ENCODE measurements at places on chromosomes 12 and 14. TPM values are rescaled to one million over a fixed set of nuclear protein-coding genes. Genes with fewer than 3 reads are reported as not detected.

DNA sequence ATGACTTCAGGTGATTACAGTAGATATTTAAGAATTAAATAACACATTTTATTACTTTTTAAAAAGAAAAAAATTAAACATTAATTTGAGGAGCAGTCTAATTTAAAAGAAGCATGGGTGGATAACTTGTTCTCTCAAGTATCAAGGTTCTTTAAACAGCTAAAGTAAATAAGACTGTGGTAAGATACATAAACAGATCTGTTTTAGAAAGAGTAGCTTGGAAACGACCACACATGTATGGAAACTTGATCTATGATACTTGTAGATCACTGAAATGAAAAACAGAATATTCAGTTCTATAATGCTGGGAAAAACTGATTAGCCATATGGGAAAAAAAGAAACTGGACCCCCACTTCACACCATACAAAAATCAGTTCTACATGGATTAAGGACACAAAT, 36.0 kb downstream of the TC2N start:
- DNase-seq = no peak

- no peak for DNase-seq
Measured at GRCh38 chr12:84950971-84951546, 38.5 kb upstream of the SLC6A15 start.

DNA sequence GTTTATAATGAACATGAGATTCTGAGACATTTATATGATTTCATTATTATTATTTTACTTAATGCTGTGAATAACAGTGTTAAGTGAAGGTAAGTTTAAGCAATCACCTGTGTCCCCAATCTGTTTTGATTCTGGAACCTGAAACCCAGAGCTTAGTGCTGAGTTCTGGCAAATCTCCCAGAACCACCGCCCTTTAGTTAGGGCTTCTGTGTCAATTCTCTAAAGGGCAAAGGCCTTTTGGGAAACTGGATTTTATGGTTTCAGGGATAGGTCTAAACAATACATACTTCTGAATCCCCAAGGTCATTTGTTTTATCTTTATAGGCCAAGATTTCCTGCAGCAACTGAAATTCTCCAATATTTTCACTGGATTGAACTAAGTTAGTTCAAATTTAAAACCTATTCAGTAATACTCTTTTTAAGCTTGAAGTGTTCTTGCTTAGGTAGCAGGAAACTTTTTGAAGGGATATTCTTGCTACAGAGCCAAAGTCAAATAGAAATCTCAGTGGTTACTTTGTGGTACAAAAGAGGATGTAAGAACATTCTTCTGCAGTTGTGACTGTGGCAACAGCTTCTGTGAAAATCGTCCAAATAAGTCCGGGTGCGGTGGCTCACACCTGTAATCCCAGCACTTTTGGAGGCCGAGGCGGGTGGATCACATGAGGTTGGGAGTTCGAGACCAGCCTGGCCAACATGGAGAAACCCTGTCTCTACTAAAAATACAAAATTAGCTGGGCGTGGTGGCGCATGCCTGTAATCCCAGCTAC, 10.0 kb upstream of the PKP2 start:
- DNase-seq = no peak

DNA sequence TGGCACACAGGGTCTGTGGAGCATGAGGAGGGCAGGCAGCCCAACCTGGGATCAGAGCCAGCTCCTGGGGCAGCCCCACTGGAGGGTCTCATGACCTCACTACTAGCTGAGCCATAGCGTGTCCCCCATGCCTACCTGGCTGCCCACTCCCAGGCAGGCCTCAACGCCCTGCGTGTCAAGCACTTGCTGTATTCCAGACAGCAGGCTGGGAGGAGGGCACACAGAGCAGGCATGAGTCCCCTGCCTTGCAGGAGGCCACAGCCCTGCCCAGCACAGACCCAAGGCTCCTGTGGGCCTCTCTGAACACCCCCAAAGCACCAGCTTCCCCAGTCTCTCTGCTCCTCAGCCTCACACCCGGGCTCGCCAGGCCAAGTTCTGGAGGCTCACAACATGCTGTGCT, 64.0 kb downstream of the IQSEC3 start:
- no peak for DNase-seq

DNA sequence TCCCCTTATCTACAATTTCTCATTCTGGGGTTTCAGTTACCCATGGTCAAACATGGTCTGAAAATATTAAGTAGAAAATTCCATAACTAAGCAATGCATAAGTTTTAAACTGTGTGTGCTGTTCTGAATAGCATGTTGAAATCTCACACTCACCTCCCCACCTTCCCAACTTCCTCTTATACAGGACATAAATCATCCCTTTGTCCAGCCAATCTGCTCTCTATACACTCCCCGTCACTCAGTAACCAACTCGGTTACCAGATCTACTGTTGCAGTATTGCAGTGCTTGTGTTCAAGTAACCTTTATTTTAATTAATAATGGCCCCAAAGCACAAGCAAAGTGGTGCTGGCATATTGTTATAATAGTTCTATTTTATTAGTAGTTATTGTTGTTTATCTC, 420.5 kb downstream of the GXYLT1 start:
- no peak for DNase-seq

- DNase-seq = no peak
Measured at GRCh38 chr14:88998027-88998426, 173.6 kb downstream of the TTC8 start.

- no peak for DNase-seq
Measured at GRCh38 chr14:92323011-92323915, at the start of gene SLC24A4. TSS of gene SLC24A4 (plus strand) at chr14:92323165. CDS start at chr14:92323831, 666 bp downstream.

- peak; percentile 67 for DNase-seq
Measured at GRCh38 chr14:60249321-60250256, 568 bp downstream of the PPM1A start.

DNA sequence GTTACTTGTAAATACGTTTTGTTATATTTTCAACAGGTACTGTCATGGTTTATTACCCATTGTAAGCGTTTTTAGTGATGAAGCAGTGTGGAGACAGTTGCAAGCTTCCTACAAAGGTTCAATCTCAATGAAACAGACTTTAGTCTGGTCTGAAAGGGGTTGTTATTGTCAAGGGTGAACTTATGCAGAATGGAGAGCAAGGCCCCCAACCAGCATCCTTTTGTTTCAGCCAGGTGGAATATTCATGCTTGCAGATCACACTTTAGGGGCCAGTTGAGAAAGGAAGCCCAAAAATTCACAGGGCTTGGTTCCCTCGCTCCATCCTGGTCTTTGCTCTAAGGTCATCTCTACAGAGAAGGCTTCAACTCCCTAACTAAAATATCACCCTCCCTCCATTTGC, 103.7 kb downstream of the PRICKLE1 start:
- DNase-seq = no peak

TTC7B gene
- total RNA-seq = 2.9 TPM

Data from activated CD4-positive, alpha-beta T cell treated with anti-CD3 and anti-CD28 coated beads, Interleukin-2, amount 10 ng/mL, durations not matched to agents 7 days and 5 days (primary cell).